NCI-H1417 treated with DMSO at 0.1 percent for 48 hours (cell line): ENCODE measurements at places on chromosomes 3 and 15.

- DNase-seq, result no peak
Observed at GRCh38 chr3:15428539-15428938, 1.1 kb downstream of the EAF1 start.

GRCh38 chr15:55879181-55879580, 114.2 kb downstream of the NEDD4 start:
- DNase-seq, result no peak

DNA sequence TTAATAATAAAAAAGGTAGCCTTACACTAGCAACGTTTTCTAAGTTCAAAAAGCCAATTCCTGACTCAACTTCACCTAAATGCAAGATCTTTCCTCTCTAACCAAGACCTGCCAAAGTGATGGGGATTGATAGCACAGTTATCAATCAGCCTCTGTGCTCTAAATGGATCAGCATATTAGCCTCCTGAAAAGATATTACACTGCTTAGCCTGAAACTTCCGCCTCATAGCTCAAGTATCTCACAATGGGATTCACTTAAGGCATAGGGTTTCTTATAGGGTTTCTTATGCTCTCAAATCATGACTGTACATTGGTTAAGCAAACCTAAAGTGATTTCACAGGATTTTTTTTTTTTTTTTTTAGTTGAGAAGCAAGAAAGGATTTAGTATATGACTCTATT, 436 bp upstream of the SLC9A9 start:
- DNase-seq, result no peak

DNA sequence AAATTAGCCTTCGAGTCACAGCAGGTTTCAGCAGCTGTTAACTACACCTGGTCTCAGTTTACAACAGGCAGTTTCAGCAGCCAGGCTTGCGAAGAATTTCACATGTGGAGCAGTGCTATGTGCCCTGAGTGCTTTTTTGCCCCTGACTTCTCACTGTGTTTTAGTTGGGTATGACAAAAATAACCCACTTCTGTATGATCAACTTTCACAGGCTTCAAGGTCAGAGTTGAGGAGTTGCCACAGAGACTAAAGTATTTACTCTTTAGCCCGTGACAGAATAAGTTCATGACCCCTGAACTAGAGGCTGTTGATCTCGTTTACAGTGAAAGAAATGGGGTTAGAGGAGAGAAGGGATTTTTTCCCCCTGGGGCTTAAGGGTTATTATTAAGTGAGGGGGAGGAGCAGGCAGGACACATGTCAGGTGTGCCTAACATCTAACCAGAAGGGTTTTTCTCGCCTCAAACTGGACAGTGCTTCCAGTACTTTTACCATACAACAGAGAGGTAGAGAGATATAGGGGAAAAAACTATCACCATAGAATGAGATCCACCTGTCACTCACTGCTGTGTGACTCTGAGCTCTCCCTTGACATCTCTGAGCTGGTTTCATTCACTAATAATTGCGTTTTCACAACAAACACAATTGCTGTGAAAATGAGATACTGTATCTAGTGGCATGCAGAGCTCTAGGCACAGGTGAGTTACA, 14.0 kb upstream of the TOPBP1 start:
- no peak for DNase-seq

DNA sequence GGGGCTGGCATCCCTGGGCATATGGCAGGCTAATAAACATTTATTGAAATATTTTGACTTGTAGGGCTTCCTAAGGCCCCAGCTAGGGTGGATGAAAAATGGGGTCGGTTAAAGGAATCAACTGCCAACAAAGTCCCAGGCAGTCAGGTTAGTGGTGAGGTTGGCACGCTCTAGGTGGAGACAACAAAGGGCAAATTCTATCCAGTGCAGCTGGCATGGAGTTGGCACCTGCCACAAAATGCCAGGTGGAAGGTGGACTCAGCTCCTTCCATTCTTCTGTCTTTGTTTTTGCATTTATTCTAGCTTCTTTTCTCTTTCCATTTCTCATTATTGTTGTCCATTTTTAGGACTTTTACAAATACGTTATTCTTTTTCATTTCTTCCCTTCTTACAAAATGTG, 31.0 kb downstream of the LCMT2 start:
- DNase-seq, result no peak

DNA sequence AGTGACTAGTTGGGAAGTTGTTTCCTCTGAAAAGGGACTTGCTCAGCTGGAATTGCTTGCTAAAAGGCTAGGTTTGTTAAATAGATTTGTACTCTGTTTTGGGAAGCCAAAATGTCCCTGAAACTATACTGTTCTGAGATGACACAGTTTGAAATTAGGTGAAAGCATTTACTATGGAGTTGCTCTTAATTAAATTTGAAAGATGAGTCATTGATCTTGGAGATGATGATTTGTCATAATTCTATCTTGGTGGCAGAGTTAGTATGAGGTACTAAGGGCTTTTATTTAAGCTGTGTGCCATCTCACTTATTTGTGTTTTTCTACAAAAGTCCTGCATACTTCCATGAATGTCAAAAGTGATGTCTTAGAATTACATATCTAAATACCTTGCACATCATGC, 320.9 kb downstream of the PTPRG start:
- no peak for DNase-seq

DNA sequence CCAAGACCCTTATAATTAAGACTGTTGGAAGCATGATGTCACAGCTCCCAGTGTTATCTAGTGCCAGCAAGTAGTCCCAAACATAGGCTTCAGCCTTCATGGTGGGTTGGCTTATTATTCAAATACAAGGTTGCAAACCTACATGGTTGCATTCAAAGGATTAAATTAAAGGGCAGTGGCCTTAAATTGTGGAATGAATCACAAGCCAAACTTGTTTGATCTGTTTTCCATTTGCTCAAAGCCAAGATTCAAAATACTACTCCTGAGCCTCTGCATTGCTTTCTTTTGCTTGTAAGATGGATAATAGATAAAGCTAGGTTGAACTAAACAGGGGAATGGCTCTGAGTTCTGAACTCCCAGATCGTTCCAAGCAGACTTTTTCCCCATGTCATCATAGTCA, 52.4 kb upstream of the GNB4 start:
- DNase-seq, result no peak

- DNase-seq, result no peak
Observed at GRCh38 chr15:71914092-71914491, 103.7 kb downstream of the NR2E3 start.

DNA sequence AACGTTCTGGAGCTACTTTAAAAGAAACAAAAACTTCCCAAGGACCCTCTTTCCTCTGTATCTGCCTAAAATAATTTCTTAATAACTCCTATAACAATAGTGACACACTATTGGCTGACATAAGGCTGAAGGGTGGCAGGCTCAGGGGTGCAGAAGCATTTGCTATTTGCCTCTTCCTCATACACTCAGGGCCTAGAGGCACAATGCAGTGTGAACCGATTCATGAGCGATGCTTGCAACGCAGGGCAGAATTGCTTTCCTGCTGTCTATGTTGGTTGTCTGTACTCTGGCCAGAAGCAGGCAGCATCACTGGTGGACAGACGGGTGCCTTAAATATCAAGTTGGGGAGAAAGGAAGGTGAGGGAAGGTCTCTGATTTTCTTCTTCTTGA, 157.4 kb downstream of the AGBL1 start:
- no peak for DNase-seq

DNA sequence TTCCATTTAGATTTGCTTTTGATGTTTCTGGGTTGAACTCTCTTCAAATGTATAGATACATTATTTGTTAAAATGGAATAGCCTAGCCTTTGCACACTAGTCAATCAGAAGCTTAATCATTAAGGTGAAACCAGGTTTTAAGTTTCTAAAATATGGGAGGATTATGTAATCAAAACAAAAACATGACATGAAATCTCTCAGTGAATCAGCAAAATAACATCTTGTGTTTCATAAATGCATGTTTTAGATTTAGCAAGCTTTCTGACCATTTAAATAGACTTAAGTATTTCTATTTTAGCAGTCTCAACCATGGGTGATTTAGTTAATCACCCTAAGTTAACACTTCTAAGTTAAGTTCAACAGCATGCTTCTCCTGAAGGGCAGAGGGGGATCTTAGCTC, 11.3 kb downstream of the GTF2E1 start:
- no peak for DNase-seq

DNA sequence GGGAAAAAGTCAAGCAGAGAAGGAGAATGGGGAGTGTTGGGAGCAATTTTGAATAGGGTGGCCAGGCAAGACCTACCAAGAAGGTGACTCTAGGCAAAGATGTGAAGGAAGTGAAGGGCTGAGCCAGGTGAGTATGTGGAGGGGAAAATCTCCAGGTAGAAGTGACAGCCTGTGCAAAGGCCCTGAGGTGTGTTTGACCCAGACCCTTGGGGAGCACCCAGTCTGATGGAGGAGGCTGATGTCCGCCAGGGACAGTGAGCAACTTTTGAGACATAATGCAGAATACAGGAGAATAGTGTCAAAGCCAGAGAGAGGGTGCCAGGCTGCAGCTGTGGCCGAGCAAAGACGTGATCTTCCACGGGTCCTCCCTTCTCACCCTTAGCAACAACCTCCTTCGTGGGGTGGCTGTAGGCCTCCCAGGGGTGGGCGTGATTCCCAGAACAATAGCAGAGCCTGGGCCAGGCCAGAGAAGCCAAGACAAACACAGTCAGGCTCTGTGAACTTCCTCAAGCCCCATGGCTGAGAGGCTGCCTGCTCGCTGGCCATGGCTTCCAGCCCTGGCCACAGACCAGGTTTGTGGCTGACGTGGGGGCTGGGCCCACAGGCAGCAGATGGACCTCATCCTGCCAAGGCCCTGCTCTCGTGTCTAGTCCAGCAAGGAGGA, 58.1 kb downstream of the SLC6A6 start:
- DNase-seq, result no peak

GRCh38 chr15:40075298-40076044, 33.2 kb downstream of the BMF start:
- DNase-seq, result no peak

GRCh38 chr3:73510334-73510733, 114.4 kb downstream of the PDZRN3 start:
- no peak for DNase-seq

DNA sequence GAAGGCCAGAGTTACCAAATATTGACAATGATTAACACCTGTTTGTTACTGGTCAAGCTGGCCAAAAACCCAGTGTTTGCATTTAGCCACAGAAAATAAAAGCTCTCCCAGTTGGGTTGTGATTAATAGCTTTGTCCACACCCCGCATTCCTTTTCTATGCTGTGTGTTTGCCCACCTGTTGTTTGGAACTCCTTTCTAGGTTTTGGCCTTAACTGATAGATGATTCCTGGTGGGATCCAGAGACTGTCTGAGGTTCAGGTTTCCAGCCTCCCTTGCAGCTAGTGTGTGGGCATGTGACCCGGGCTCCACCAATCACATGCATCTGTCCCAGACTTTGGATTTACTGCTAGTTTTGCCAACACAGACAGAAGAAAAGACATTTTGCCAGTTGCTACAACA, 83.8 kb downstream of the PTPRG start:
- no peak for DNase-seq

DNA sequence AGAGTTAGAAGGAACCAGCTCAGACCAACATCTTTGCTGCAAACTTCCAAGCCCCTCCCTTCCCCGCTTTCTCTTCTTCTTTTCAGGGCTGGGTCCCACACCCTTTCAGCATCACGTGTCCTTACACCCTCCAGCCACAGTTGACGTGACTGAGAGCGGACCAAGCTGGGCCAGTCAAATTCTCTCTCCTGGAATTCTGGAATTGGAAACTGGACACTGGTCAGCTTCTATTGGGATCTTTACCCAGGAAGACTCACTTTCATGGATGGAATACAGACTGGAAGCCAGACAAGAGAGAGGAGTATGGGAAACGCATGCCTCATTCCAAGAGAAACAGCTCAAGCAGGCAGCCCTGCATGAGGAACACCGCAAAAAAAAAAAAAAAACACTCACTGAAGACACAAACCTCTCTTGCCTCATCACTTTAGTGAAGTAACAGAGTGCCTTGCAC, 12.4 kb upstream of the TPM1 start:
- DNase-seq, result no peak

DNA sequence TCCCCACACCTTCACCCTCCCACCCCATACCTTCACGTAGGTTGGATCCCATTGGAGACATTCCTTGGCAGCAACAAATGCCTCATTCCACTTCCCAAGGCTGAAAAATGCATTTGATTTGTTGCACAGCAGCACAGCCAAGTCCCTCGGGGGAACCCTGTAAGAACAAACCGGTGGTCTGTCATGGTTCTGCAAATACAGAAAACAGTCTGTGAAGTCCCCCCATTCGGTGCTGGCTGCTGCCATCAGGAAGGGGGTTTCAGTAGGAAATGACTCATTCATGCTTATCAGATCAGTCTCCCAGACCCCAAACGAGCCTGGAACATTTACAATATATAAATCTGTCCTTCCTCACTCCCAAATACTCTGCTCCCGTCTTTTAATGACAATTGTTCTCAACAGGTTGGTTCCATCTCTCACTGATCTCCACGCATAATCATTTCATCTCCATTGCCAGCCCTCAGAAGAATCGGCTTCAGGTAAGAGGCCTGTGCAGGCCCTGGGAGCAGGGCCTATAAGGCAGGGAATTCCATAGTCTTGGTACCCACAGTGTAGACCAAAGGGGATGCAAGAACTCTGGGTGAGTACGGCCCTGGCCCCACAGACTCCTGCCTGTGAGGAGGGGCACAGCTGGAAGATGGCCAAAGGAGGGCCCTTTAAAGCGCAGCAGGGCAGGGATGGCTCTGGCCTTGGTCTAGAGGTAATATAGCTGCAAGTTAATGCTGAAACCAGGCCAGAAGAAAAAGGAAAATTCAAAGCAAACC, 41.6 kb downstream of the TRANK1 start:
- no peak for DNase-seq

DNA sequence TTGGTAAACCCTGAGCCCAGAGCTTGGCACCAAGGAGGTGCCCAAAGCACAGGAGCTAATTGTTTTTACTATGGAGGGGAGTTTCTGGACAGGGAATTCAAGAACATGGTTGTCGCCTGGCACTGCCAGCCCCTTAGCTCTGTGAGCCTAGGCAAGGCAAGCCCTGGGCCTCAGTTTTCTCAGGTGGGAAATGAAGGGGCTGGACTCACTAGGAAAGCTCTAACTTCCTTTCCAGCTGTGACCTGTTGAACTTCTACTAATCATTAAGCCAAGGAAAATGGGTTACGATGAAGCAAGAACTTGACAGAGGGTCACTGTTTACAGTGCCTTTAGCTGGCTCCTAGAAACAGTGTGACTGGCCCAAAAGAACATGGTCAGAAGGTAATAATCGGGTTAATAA, 277.2 kb downstream of the SHQ1 start:
- no peak for DNase-seq

DNA sequence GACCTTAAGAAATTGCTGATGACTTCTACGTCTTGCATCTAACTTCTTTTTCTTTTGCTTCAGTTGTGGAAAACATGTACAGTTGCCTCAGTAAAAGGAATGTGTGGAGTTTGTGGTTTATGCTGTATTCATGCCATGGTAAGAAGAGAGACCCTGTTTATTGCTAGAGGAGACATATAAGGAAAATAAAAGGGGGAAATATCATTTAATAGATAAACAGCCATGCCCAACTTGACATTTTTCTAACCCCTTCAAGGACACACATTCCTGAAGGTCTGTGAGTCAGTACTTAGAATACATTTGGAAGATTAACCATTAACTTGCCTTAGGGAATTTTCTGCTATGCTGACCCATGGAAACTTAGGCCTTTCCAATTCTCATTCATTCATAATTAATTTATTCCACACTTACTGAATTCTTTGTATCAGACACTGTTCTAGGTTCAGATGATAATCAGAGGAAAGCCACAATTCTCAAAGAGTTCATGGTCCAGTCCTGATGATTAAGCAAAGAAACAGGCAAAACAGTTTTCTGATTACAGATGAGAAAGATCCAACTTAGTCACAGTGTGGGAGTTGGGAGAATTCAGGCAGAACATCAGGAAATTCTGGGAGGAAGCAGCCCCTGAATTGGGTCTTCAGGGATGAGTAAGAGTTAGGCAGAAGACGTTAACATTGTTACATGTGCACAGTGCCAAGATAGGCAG, 329.8 kb upstream of the RASGRP1 start:
- DNase-seq, result no peak

GRCh38 chr3:41301548-41301947, 102.2 kb downstream of the CTNNB1 start:
- DNase-seq, result no peak
